Small intestine (tissue), 16 donors: ENCODE measurements at places on chromosomes 4 and X. TPM values are rescaled to one million over a fixed set of nuclear protein-coding genes. Genes with fewer than 3 reads are reported as not detected.
A peak's percentile ranks its signal among the peaks of the same experiment; 100 is the strongest.

- DNase-seq, result no peak
These were observed 35.4 kb downstream of the RBBP7 start for GRCh38 chrX:16834806-16835205.

DNA sequence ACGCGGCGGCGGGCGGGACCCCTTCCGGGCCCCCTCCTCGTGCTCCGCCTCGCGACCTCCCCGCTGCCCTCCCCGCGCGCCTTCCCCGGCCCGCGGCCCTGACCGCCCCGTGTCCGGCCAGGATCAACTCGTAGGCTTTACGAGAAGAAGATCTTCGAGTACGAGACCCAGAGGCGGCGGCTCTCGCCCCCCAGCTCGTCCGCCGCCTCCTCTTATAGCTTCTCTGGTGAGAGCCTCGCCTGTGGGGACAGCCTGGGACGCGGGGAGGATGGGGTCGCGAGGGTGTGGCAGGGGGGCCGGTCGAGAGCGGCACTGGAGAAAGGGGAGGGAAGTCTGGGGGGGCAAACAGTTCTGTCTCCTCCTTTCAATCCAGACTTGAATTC, 465 bp downstream of the EMD start:
- DNase-seq, result peak; percentile 35

The USP27X gene
- 0.45 TPM for polyA plus RNA-seq

The CAMK2D gene
- polyA plus RNA-seq, result 21.3 TPM

The PCDH10 gene
- 0.31 TPM for polyA plus RNA-seq

DNA sequence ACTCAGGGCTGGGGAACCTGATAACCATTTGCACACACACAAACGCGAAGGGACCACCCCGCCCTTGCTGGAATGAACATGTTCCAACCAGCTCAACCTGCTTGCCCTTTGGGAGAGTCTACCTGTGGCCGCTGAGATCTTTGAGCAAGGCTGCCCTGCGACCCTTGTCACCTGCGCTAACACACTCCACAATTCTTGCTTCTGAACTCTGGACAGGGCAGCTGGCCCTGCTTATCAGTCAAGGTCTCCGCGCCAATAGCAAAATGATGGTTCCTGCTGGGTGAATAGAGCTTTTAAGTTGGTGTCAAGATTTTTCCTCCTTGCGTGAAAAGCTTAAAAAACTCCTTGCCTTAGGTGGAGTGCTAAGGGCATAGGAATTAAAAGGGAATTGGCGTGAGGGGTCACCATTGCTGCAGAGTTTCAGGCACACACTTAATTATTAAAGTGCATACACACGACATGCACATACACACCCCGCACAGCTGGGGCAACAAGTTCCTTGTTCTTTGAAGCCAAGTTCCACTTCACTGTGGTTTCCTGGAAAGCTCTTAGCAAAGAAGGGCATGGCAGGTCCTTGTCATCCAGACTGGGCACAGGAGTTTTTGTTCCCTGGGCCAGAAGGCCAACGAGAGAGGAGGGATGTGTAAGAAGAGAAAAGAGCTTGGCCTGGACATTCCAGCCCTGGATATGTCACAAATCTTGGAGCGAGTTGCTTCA, 207.7 kb downstream of the STIM2 start:
- peak; percentile 15 for DNase-seq

The P2RY10 gene
- polyA plus RNA-seq, result 0.81 TPM

DNA sequence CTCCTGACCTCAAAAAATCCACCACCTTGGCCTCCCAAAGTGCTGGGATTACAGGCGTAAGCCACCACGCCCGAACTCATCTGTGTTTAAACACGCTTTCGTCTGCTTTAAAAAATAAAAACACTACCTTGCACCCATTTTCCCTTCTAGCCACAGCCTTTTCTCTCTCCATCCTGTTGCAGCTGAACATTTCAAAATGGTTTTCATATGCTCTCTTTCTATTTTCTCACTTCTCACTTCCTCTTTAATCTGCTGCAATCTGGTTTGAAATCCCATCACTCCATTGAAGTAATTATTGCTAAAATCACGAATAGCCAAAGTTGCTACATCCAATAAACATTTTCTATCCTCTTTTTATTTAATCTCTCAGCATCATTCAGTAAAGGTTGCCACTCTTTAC, 70.0 kb downstream of the DCHS2 start:
- DNase-seq, result no peak

DNA sequence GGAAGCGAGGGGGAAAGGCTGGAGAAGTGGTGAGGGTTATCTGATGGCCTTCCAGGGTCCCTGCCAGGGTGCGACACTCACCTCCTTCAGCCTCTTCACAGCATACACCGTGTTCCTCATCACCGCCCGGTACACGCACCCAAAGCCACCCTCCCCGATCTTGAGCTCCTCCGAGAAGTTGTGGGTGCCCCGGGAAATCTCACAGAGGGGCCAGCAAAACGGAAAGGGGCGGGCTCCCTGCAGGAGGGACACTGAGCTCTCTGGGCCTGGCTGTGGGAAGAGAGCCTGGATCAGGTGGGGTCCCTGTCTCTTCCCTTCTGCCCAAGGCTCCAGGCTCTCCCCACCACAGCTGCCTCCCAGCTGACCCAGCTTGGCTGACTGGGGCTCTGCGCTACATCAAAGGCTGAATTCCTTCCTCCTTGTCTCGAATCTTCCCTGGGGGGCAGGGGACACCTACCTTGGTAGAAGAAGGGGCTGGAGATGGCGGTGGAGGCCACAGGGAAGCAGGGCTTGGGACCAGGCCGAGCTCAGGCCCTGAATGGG, 1.1 kb downstream of the IRAK1 start:
- DNase-seq, result no peak

- DNase-seq, result no peak
These were observed 609.6 kb upstream of the SPANXN1 start for GRCh38 chrX:144637731-144638130.

DNA sequence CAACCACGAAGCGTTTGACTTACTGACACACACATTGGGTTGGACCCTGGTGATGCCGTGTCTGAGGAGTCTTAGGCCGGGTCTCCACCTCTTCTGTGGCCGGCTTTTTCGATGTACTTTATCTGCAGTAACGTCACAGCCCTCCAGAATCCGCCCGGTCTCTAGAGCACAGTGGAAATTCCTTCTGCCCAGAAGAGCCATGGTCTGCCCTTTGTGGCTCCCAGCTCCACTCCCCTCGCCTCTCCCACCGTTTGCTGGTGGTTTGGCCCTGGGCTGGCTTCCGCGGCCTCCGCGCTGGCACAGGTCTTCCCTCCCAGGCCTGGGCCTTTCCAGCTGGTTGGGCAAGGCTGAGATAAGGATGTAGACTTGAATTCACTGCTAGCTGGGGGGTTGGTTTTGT, 4.3 kb downstream of the MAEA start:
- DNase-seq, result no peak

The ASB9 gene
- polyA plus RNA-seq, result 0.67 TPM

DNA sequence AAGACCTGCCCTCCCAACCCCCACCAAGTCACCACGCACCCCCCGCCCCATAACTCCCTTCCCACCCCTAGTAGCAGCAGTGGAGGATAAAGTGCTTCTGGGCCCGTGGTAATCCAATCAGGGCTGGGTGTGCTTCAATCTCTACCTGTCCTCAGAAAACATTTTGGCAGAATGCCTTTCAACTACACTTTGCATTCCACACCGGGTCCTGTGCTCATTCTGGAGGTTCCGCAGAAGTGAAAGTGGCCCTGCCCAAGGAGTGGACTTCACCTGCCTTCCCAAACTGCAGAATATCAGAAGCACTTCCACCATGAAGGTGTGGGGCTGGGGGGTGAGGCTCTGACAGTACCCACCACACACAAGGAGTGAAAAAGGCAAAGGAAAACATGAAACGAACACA, 322.3 kb downstream of the DHX15 start:
- DNase-seq, result no peak

DNA sequence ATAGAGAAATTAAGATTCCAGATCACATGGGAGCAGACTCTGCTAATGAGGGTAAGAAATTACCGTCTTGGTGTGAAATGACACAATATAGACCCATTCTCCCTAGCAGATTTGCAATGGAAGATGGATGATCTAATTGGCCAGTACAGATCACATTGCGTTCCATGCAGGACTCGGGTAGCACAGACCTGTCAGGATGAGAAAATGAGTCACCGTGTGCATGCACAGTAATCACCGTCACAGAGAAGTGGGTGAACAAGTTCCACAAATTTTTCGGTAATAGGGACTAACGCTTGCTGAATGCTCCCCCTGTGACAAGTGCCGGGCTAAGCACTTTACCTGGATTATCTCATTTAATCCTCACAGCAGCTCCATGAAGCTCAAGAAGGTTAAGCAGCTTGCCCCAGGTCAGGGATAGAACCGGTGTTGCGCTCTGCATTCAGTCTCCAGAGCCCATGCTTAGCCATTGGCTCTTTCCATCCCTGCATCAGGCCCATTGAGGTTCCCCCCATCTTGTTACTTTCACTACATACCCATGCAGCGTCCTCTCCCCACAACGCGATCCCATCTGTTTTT, 375.6 kb downstream of the FBXW7 start:
- DNase-seq, result no peak

- no peak for DNase-seq
These were observed 36.5 kb downstream of the TXLNG start for GRCh38 chrX:16822723-16823122.

The PABPC1L2B gene
- polyA plus RNA-seq, result not detected

- DNase-seq, result no peak
These were observed 38.9 kb downstream of the DTHD1 start for GRCh38 chr4:36320117-36320896.

GRCh38 chr4:179007755-179008154, 1565.5 kb upstream of the AGA start:
- no peak for DNase-seq

DNA sequence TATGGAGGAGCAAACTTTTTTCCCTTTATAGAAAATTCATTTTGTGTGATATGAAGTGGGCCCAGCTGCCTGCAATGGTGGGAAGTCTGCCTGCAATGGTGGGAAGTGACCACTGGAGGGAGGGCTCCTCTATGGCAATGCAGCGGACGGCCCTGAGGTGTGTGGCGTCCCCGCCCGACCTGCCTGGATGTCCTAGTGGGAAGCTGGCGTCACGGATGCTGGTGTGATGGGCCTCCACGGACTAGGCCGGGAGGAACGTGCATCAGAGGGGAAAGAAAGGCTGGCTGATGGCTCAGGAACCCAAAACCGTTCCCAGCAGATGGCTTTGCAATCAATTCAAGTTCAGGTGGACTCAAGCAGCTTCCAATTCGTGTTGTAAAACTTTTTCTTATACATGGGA, 177.9 kb downstream of the AFAP1 start:
- peak; percentile 49 for DNase-seq

- DNase-seq, result no peak
These were observed 977 bp upstream of the RBBP7 start for GRCh38 chrX:16870862-16871815.

DNA sequence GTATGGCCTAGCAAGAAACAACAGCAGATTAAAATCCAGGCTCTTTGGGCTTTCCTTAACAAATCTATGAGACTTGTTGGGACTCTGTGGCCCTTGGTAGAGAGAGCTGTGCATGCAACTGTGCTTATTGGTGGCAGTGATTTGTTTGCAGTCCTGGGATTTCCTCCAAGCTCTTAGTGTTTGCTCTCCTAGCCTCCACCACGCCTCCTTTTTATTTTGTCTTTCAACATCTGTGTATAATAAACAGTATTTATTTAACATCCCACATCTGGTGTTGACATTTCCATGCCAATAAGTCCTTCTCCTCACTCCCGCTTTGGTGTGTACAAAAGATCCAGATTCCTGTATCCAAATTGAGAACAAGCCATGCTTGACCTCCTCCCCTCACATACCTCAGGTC, 3.1 kb downstream of the TNMD start:
- no peak for DNase-seq

The MAGEB1 gene
- not detected for polyA plus RNA-seq
